CD4-positive, alpha-beta T cell (primary cell): ENCODE measurements at places on chromosomes 6 and 20. TPM values are rescaled to one million over a fixed set of nuclear protein-coding genes. Genes with fewer than 3 reads are reported as not detected.

GRCh38 chr6:32785781-32786533, 22.6 kb upstream of the HLA-DQB2 start:
- no peak overlapping the region for H3K27ac ChIP-seq
- H3K36me3 ChIP-seq: no peaks in the 10 kb centered on the region
- peaks cover 16% of the 10 kb centered on the region for H3K27me3 ChIP-seq
- H3K4me3 ChIP-seq: no peak overlapping the region

GRCh38 chr6:136076496-136076895, 173.6 kb downstream of the MTFR2 start:
- no peak overlapping the region for H3K27ac ChIP-seq
- no peak overlapping the region for H3K4me3 ChIP-seq
- H3K36me3 ChIP-seq: no peaks in the 10 kb centered on the region
- no peak for DNase-seq

DNA sequence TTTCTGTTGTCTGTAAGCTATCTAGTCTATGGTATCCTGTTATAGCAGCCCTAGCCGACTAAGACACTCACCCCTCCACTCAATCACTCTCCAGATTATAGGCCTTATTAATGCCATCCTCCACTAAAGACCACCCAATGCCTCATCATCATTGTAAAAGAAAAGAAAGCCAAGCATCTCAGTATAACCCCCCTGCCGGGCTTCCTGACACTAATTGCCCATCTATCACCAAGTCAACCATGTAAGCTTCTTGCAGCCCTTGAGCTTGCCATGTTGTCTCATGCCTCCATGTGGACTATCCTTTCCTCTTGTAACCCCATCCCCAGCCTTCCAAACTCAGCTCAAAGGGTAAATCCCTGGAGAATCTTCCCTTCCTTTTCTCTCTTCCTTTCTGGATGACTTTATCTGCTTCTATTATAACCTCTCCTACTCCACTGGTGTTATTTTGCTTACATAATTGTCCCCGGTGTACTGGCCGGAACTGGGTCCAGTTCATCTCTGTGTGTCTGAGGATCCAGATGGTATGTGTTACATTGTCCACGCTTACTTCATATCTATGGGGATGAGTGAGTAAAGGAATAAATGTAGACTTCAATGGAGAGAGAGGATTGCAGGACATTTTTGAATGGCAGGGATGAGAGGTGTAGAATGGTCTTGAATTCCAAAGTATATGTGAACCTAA, 202.9 kb upstream of the SOX4 start:
- H3K27me3 ChIP-seq: no peaks in the 10 kb centered on the region
- no peak for DNase-seq
- no peaks in the 10 kb centered on the region for H3K4me1 ChIP-seq
- H3K36me3 ChIP-seq: no peaks in the 10 kb centered on the region
- no peak overlapping the region for H3K27ac ChIP-seq
- no peak overlapping the region for H3K4me3 ChIP-seq

SLC52A3 gene
- total RNA-seq: not detected

ZNF335 gene
- 74.6 TPM for total RNA-seq

DNA sequence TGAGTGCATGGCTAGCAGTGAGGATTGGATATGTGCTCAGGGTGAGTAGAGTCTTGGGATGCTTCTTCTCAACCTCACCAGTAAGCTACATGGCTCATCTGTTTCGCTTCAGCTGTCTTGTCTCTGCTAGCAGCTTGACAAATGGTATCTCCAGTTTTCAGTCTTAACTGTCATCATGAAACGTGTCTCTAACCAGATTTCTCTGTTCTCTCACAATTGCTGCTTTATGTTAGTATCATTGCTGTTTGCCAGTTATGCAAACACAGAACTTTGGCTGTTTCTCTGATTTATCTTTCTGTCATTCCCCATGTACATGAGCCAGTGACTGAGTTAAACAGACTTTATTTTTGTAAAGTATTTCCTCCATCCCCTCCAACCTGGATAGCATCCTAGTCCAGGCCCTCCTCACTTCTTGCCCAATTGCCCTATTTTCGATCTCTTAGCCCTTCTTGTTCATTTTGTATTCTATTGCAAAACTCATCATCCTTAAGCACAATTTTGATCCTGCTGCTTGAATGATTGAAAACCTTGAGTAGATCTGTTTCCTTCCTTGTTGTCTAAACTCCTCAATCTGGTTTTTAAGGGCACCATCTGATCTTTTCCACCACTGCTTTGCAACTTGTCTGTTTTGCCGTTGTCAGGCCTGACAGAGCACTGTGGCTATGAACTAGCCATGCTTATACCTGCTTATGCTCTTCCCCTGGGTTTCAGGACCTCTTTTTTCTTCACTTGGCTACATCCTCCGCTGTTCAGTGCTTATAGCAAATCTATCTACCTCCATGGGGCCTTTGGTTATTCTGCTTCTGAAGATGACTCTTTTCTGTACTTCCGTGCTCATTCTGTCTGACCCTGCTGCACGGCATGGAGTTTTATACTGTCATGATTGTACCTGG, 37.7 kb upstream of the ADIG start:
- peaks cover 96% of the 10 kb centered on the region for H3K36me3 ChIP-seq
- H3K4me1 ChIP-seq: no peaks in the 10 kb centered on the region
- H3K27ac ChIP-seq: no peak overlapping the region
- H3K4me3 ChIP-seq: no peak overlapping the region

SLC44A4 gene
- 0.20 TPM for total RNA-seq

DNA sequence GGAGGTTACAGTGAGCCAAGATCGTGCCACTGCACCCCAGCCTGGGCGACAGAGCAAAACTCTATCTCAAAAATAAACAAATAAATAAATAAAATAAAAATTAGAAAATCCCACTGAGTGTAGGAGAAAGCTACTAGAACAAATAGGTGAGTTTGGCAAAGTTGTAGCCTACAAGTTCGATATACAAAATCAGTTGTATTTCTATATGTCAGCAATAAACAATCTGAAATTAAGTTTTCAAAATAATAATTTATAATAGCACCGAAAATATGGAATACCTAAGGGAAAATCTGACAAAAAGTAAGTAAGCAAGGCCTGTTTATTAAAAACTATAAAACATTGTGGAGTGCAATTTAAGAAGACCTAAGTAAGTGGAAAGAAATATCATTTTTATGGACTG, 5.1 kb upstream of the DEFB118 start:
- H3K4me3 ChIP-seq: no peak overlapping the region
- DNase-seq: no peak
- H3K27me3 ChIP-seq: no peaks in the 10 kb centered on the region

DNA sequence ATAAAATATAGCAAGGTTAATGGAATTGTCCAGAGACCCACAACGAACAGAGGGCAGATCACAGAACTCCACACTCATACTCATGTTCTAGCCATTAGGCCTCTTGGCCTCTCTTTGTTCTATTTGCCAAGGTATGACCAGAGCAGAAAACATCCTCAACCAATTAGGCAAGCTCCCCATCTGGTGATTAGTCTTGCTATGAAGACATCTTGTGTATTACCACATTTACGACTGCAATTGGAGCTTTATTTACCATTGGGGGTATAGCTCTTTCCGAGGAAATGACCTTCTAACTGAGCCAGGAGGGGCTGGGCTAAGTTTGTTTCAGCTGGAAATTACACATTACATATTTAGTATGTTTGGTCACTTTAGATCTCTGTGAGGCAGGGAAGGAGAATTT, 593.9 kb downstream of the CD109 start:
- no peak overlapping the region for H3K4me3 ChIP-seq
- H3K4me1 ChIP-seq: no peaks in the 10 kb centered on the region
- no peak overlapping the region for H3K27ac ChIP-seq
- H3K36me3 ChIP-seq: no peaks in the 10 kb centered on the region
- no peaks in the 10 kb centered on the region for H3K27me3 ChIP-seq

DNA sequence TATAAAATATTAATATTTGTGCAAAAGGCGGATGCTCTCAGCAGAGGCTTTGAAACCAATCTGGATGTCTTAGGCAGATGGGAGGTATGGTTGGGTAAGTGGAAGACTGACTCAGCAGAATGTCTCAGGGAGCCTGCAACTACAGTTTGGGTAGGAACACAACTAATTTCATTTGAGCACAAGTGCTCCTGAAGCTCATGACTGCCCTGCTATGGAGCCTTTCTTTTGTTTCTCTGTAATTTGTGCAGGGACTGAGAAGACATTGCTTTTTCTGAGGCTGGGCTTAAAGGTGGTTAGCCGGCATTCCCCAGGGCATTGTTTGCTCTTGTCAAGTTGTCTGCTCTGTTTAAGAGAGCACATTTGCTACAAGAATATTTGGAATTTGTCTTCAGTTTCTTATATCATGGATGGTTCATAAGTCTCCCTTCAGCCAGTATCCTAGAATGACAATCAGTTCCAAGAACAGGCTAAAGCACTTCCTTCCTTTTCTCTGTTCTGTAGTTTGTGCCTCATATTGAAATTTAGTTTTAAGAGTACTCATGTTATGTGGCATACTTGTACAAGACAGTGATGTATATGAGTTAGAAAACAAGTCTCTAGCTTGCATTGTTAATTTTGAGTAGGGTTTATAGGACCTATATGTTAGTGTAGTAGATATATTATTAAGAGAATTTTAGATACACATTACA, 208.3 kb downstream of the ZFAND3 start:
- no peaks in the 10 kb centered on the region for H3K27me3 ChIP-seq
- H3K4me1 ChIP-seq: peaks cover 4% of the 10 kb centered on the region
- no peak overlapping the region for H3K27ac ChIP-seq
- no peak overlapping the region for H3K4me3 ChIP-seq
- no peaks in the 10 kb centered on the region for H3K36me3 ChIP-seq

DNA sequence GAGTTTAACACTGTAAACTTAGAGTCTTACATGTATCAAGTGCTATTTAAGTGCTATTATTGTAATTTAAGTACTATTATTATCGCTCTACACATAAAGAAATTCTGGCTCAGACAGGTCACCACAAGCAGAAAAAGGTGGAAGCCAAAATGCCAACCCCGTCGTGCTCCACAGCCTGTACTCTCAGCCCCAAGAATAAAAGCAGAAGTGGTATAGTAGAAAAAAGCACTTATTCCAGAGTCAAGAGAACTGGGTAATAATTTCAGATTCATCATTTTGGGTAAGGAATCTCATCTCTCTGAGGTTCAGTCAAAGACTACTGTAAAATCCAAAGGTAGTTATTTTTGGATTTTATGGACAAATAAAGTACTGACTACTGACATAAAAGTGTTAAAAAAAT, 943 bp downstream of the ZUP1 start:
- no peak for DNase-seq
- no peak overlapping the region for H3K27ac ChIP-seq
- H3K4me1 ChIP-seq: peaks cover 21% of the 10 kb centered on the region
- no peaks in the 10 kb centered on the region for H3K36me3 ChIP-seq
- no peaks in the 10 kb centered on the region for H3K27me3 ChIP-seq
- peak overlapping the region; percentile 74 for H3K4me3 ChIP-seq

DNA sequence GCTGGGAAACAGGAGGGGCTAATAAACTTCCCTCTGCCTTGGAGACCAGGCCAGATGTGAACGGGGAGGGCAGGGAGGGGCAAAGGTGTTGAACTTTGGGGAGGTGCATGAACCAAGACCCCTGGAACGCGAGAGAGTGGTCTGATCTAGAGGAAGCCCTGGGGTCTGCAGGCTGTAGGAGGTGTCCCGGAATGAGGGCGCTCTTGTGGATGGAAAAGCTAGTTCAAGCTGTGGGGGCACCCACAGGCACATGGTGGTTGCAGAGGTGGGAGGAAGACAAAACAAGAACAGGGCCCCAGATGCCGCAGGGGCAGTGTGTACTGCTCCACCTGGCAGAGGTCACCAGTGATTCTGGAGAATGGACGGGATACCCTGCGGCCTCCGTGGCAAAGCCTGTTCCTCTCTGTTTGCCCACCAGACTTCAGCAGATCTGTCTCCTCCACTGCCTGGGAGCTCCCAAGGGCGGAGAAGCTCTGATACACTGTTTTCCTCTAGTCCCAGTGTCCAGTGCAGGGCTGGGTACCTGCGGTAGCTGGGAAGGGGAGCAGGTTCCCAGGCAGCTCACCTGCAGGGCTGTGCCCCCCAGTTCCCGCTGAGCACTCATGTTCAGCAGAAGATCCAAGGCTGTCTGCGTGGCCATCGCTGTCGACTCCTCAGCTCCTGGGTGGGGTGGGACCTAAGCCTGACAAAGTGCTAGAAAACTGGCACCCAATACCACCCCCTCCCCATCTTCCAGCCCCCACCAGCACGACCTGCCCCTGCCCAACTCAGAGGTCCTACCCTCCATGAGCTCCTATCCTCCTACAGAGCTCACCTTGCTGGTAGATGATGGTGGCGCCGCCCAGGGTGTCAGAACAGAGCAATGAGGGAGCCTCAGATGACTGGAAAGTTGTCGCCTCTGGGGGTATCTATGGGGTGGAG, 14.7 kb downstream of the ZNF335 start:
- H3K27me3 ChIP-seq: no peaks in the 10 kb centered on the region
- peaks cover under 1% of the 10 kb centered on the region for H3K4me1 ChIP-seq
- no peak for DNase-seq
- peaks cover 86% of the 10 kb centered on the region for H3K36me3 ChIP-seq
- H3K27ac ChIP-seq: no peak overlapping the region

PHACTR1 gene
- 2.3 TPM for total RNA-seq

- no peak for DNase-seq
- H3K27ac ChIP-seq: no peak overlapping the region
- H3K27me3 ChIP-seq: no peaks in the 10 kb centered on the region
- H3K4me3 ChIP-seq: no peak overlapping the region
- peaks cover 8% of the 10 kb centered on the region for H3K4me1 ChIP-seq
- no peaks in the 10 kb centered on the region for H3K36me3 ChIP-seq
Measured at GRCh38 chr6:136795996-136796395, 3.7 kb upstream of the MAP3K5 start.

DNA sequence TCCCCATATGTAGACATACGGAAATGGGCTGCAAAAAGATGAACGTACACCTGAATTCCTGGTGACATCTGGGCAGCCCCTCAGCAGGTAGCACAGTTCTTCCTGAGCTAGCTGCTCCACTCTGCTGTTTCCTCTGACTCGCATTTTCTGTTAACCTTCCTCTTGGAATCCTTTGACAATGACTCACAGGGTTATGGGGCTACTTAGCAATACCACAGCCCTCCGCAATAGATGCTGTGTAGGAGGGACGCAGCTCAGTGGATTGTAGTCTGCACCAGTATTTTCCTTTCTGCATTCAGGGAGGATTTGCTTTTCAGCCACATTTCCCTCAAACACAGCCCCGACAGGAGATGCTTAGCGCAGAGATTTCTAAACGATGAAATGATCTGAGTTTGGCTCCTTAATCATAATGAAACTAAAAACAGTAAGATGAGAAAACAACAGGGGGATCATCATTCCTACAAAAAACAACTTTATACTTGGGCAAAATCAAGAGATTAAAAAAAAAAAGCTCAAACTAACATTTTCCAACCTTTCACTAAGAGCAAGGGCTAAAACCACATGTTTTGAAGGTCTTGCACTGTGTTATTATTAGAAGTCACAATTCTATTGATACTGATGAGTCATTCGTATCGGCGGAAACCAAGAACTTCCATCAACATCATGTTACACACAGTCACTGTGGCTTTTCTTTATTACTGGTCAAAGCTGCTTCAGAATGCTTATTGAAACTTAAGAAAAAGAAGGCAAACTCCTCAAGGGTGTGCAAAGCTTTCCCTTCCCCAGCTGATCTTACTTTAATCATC, 12.2 kb downstream of the BACH2 start:
- peak overlapping the region; percentile 54 for H3K4me3 ChIP-seq
- peaks cover 42% of the 10 kb centered on the region for H3K4me1 ChIP-seq
- no peak for DNase-seq
- peak overlapping the region; percentile 80 for H3K27ac ChIP-seq

GRCh38 chr6:13407709-13408695, 79.4 kb downstream of the GFOD1 start:
- H3K36me3 ChIP-seq: no peaks in the 10 kb centered on the region
- no peak overlapping the region for H3K27ac ChIP-seq
- H3K4me1 ChIP-seq: no peaks in the 10 kb centered on the region
- no peaks in the 10 kb centered on the region for H3K27me3 ChIP-seq

GRCh38 chr20:13336308-13337089, 115.4 kb downstream of the ISM1 start:
- H3K4me3 ChIP-seq: no peak overlapping the region
- no peaks in the 10 kb centered on the region for H3K4me1 ChIP-seq
- H3K27ac ChIP-seq: no peak overlapping the region
- H3K27me3 ChIP-seq: no peaks in the 10 kb centered on the region
- no peaks in the 10 kb centered on the region for H3K36me3 ChIP-seq
